Nephron progenitor cell (in vitro differentiated cells): ENCODE measurements at places on chromosomes 4 and X.

DNA sequence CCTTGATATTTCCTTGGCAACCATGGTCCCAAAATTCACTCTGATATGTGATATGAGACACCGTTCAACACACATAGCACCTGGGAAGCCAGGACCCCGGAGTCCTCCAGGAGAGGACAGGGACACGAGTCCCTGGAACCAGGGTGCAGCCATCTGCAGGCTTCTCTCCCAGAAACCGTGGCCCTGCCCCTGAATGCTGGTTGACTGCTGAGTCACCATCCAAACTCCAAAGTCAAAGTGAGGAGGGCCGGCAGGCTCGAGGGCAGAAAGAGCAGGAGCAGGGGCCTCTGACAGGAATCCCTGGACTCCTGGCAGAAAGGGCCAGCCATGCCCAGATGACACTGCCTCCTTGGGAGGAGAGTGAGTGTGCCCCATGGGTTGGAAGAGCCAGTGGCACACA is 6.9 kb upstream of the PNMA6A start:
- no peak for DNase-seq

- DNase-seq = no peak
Observed at GRCh38 chr4:112532267-112532666, 16.3 kb upstream of the NEUROG2 start.

- no peak for DNase-seq
Observed at GRCh38 chr4:3418029-3418762, 23.6 kb upstream of the HGFAC start.

DNA sequence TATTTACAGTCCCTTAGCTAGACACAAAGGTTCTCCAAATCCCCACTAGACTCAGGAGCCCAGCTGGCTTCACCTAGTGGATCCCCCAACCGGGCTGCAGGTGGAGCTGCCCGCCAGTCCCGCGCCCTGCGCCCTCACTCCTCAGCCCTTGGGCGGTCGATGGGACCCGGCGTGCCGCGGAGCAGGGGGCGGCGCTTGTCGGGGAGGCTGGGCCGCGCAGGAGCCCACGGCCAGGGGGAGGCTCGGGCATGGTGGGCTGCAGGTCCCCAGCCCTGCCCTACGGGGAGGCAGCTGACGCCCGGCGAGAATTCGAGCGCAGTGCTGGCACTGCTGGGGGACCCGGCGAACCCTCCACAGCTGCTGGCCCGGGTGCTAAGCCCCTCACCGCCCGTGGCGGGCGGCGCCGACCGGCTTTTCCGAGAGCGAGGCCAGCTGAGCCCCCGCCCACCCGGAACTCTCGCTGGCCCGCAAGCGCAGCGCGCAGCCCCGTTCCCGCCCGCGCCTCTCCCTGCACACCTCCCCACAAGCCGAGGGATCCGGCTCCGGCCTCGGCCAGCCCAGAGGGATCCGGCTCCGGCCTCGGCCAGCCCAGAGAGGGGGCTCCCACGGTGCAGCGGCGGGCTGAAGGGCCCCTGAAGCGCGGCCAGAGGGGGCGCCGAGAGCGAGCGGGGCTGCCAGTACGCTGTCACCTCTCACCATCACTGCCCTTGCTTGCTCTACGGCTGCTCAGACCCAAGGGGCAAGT is 39.4 kb downstream of the WFS1 start:
- DNase-seq = peak; percentile 62

GRCh38 chrX:9587642-9588041 is 122.8 kb downstream of the TBL1X start:
- no peak for DNase-seq

DNA sequence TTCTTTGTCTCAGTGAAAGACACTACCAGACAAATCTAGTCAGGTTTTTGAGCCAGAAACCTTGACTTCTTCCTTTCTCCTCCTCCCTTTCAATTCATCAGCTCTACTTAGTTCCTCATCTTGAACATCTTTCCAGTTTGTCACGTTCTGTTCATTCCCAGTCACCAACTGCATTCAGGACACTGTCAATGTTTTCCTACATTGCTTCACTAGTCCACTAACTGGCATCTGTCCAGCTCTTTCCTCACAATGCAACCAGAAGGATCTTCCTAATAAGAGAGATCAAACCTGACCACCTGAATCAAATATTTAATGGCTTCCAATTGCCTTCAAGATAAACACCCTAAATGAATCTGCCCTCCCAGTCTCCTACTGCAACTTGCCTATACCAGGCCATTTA is 52.5 kb downstream of the SYNPO2 start:
- DNase-seq = no peak

DNA sequence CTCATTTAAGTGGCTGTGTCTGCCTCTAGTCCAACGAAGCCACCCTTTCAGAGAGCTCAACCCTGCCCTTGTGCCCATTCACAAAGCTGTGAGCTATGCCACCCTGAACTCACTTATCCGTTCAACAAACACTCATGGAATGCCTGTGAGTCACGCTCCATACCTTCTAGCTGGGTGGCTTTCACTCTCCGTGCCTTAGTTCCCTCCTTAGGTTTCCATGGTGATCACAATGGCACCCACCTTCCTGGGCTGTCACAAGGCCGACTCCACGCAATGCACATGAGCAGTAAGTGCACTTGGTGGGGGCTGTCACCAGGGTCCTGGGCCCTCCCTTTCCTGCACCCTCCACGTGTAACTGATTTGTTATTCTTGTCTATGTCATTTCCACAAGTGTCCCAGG is 37.2 kb upstream of the PPP2R2C start:
- DNase-seq = no peak

- no peak for DNase-seq
Observed at GRCh38 chr4:148053298-148054003, 321.6 kb downstream of the ARHGAP10 start.

- DNase-seq = no peak
Observed at GRCh38 chr4:53847965-53848364, 216.4 kb downstream of the CHIC2 start.

DNA sequence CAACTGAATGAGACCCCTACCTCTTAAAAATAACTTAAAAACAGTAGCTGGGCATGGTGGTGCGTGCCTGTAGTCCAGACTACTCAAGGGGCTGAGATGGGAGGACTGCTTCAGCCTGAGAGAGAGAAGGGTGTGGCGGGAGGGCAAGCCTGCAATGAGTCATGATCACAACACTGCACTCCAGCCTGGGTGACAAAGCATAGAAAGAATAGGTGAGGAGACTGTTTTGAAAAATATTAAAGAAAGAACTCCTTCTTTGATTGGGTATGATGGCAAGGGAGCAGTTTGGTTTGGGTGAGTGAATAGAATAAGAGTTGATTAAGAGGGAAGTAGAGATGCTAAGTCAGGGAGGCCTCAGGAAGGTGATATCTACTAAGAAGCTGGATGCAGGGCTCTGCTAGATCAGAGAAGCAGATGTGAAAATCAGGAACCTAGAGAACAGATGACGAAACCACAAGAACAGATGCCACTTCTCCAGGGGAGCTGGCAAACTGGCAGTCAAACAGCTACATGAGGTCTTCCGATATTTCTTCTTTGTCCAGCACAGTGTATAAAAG is 318.6 kb downstream of the OPHN1 start:
- no peak for DNase-seq

GRCh38 chr4:8836664-8837171 is 34.9 kb downstream of the HMX1 start:
- DNase-seq = no peak

DNA sequence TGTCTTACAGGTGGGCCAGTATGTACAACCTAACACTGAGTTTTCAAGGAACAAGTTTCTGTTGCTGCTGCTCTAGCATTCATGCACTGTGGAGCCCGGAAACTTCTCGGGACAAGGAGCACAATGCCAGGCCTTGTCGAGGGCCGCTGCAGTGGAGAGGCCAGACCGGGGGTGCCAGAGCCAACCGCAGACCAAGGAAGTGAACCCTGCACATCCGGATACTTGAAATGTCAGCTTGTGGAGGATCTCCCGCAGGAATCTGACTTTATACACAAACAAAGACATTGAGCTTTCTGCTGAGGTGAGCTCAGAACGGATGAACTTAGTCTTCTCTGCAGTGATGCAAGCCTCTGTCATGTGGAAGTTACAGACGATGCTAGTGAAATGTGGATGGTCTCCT is 99.5 kb downstream of the ZNF827 start:
- DNase-seq = no peak

GRCh38 chrX:17411205-17411604 is 36.2 kb downstream of the NHS start:
- no peak for DNase-seq

DNA sequence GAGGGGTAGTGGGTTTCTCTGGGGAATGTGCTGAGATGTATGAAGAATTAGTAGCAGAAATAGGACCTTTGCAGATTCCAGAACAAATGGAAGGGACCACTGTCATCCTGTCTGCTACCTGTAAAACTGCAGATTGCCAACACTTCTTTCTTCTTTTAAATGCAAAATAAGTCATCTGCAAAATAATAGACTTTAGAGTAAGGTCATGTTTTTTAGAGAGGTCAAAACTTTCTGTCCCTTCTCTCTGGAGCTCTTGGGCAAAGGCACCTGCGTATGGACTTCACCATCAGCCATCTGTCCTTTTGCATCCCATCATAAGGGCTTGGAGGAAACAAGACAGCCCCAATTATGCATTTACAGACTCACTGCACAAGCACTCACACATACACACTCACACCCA is 121.1 kb upstream of the PPARGC1A start:
- DNase-seq = no peak

DNA sequence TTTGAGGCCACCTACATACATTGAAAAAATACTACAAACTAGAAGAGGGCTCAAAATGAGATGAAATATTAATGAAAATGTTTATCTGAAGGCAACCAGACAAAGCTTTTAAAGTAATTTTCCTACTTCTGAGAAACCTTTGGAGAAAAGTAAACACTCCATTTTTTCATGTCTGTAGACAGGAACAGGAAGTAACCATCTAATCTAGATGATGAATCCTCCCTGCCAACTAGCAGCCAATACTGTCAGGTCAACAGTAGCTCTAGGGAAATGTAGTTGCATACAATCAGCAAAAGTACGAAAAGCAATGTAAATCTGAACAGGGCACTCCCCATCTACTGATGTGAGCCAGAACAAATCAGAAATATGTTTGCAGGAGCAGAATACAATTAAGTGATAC is 49.0 kb downstream of the AMMECR1 start:
- no peak for DNase-seq

DNA sequence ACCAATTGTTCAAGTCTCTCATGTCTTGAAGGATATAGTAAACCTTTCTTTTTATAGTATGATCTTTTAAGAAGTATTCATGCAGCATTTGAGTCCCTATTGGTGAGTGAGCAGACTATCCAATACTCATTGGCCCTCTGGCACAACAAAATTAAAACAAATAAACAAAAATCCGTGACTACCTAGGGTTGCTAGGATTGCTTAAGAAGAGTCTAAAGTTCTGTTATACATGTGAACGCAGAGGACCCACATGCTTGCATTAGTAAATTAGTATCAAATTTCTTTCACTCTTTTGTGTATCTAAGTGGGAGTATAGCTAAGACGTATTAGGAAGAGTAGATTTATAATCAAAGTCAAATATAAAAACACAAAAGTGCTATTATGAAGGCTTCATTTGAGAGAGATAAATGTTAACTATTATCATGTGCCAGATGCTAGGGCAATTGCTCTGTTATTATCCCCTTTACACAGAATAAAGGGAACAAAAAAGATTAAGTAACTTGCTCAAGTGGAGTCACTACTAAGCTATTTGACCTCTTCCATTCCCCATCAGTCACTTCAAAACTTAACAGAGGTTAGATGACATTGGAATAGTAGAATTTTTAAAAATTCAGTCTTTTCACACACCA is 29.2 kb upstream of the LARP1B start:
- no peak for DNase-seq

- DNase-seq = no peak
Observed at GRCh38 chrX:16484338-16484737, 165.6 kb upstream of the S100G start.

- no peak for DNase-seq
Observed at GRCh38 chrX:51192104-51192503, 140.5 kb upstream of the NUDT10 start.

DNA sequence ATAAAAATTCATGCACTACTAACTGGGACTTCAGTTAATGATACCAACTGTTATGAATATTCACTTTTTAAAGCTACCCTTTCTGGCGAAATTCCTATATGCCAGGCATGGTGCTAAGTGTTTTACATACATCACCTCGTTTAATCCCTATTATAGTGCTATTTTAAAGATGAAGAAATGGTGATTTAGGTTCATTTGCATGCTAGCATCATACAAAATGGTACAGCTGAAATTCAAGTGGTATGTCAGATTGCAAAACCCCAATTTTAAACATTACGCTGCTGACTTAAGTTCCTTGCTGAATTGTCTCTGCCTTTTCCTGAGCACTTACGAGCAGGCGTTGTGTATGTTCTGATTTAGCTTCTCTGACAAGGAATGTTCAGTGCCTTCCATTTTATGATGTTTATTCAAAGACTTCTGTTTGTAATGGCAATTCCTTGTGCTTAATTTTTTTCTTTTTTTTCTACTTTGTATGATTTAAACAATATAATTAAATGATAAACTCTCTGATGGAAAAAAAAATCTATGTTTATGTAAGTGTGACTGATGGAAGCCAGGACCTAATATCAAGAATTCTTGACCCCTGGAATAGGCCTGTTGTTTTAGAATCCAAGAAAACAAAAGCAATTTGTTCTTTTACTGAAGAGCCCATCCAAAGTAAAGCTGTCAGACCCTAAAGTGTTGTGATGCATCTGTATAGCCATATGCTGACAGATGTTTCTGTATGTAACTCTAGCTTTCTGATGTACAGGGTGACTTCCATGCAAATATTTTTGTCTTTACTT is 148.1 kb downstream of the PCDH7 start:
- no peak for DNase-seq

- peak; percentile 90 for DNase-seq
Observed at GRCh38 chrX:134236626-134237614, at the start of gene CCDC160. TSS of gene CCDC160 (plus strand) at chrX:134237182. CDS start at chrX:134244801, 7,619 bp downstream.

DNA sequence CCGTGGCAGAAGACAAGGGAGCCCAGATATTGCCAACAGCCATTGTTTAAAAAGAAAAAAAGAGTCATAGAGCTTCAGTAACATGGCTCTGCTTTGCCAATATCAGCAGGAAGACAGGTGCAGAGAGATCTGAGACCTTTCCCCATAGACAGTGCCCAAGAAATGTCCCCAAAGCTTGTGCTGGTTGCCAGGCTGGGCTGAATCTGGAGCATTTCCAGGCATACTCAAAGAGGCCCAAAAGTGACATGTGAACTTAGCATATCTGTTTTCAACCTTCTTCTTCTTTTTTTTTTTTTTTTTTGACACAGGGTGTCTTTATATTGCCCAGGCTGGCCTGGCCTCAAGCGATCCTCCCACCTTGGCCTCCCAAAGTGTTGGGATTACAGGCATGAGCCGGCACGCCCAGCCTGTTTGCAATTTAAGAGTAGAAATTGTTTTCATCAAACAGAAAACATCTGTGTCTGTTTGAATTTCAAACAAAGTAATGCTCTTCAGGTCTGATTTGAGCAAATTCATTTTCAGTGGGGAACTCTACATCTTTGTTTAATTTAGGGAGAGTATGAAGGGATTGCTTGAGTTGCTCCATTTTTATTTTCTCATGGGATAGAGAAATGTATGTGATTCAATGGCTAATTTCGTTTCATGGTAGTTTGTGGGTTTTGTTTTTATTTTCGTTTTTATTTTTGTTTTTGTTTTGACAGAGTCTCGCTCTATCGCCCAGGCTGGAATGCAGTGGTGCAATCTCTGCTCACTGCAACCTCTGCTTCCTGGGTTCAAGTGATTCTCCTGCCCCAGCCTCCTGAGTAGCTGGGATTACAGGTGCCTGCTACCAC is 56.6 kb upstream of the RBM47 start:
- no peak for DNase-seq

GRCh38 chrX:17805120-17805519 is 56.0 kb downstream of the RAI2 start:
- no peak for DNase-seq
